ENCODE measurements at places on chromosomes 13 and 19. TPM values are rescaled to one million over a fixed set of nuclear protein-coding genes. Genes with fewer than 3 reads are reported as not detected.

Gene ZNF728
- total RNA-seq, result not detected

Gene CYP4F2
- 1.8 TPM for total RNA-seq

Gene CYP2F1
- total RNA-seq, result not detected

Gene NLRP9
- total RNA-seq, result not detected

Gene OLFM2
- total RNA-seq, result 0.39 TPM

Gene ZBTB45
- total RNA-seq, result 9.7 TPM

Gene NFIX
- total RNA-seq, result 38.5 TPM

Gene FGF22
- not detected for total RNA-seq

Gene TMC4
- total RNA-seq, result not detected

Gene KLHL1
- total RNA-seq, result not detected

Gene HCST
- not detected for total RNA-seq

Gene DZIP1
- 24.3 TPM for total RNA-seq

Gene TJP3
- total RNA-seq, result 0.49 TPM

Gene ZSCAN1
- total RNA-seq, result not detected

Gene NOVA2
- 0.10 TPM for total RNA-seq

Gene PSG2
- total RNA-seq, result 0.34 TPM

Gene ZNF134
- total RNA-seq, result 17.6 TPM

Gene PPM1N
- 0.64 TPM for total RNA-seq

Measured in M059J (cell line).